ENCODE measurements at places on chromosomes 11 and 22.

DNA sequence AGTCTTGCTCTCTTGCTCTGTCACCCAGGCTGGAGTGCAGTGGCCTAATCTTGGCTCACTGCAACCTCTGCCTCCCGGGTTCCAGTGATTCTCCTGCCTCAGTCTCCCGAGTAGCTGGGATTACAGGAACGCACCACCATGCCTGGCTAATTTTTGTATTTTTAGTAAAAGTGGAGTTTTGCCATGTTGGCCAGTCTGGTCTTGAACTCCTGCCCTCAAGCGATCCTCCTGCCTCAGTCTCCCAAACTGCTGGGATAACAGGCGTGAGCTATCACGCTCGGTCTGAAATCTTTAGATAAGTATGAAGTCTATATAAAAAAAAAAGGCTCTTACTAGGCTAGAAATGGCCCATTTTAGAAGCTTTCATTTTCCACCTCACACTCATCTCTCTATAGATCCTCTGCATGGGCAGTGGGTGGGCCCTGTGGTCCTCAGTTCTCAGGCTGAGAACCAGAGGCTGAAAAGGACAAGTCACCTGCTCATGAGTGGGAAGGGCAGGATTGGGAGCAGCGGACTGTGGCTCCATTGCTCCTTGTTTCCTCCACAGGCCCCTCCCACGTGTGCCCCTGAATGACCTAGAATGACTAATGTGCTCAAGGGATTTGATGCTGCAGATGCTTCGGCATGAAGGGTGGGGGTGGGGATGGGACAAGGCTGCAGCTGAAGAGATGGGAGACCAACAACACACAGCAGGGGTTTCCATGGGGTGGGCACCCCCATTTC is 19.8 kb upstream of the PRAME start:
- DNase-seq, result no peak

- DNase-seq, result no peak
Measured at GRCh38 chr11:43904742-43905535, 24.3 kb downstream of the ALKBH3 start.

DNA sequence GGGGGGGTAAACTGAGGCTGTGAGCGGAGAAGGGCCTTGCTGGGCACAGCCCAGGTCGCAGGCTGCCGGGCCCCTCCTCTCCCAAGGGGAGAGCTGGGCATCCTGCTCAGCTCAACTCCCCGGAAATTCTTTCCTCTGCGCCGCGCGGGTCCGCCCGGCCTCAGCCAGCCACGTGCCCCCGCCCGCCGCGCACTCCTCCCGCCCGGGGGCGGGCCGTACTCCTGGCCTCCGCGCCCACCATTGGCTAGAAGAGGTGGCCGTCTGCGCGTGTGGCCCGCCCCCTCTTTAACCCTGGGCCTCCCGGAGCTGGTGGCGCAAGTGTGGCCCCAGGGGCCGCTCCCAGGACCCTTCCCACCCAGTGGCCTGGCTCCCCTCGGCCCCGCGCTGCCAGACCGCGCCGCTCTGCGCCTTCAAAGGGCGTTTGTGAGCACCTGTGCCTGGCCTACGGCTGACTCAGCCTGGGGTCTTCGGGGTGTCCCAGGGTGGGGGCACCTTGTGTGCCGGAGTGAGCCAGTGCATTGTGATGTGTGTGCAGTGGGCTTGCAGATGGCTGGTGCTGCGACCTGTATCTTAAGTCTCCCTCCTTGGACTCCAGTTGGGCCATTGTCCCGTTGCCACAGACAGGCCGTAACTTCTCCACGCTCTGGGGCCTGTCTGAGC is 2.0 kb downstream of the MRGPRF start:
- peak; percentile 40 for DNase-seq

GRCh38 chr11:26204101-26204500 is 127.8 kb upstream of the ANO3 start:
- DNase-seq, result no peak
